ENCODE measurements at places on chromosomes 7 and 10.

DNA sequence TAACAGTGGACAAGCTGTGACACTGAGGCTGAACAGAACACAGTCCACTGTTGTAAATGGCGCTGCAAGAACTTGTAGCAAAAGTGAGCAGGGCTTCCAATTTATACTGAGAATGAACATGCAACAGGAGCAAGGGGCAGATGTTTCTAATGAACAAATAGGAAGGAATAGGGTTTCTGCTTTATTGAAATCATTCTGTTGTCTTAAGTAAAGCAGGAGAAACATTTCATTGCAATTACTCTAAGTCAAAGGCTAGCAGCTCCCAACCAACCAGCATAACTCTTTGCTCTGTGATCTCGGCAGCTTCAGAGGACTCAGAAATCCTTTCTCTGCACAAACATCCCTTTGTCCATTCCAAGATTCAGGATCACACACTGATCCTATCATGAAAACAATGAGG lies 236.2 kb upstream of the PRSS58 start:
- DNase-seq: no peak

DNA sequence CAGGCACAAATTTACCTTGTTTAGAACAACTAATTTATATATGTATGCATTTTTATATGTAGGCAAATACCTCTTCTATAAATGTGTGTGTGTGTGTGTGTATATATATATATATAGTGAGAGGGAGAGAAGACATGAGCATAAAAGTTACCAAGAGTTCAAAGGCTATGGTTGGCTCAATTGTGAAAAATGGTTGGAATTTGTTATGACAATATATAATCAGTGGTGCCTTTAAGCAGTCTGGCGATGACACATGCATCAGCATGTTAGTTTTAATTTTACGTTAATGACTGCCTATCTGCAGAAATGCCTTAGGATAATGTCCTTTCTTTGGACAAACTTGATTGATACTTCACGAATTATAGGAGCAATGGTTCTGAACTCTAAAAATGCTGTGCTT lies 980.8 kb upstream of the LRRTM3 start:
- no peak for DNase-seq

DNA sequence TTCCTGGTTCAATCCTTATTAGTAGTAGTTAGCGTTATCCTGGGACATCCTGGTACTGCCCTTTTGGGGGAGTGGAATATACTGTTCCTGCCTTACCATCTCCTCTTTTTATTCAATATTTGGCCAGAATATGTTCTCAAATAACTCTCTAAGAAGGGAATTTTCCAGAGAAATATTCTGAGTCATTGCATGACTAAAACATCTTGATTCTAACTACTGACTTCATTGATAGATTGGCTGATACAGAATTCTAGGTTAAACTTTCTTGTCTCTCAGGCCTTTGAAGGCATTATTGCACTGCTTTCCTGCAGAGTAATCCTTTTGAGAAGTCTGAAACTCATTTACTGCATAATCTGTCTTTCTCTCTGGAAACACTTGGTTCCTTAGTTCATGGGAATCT lies 275.5 kb upstream of the DGKB start:
- no peak for DNase-seq

- no peak for DNase-seq
Observed at GRCh38 chr7:53518319-53518718, 482.9 kb downstream of the POM121L12 start.

GRCh38 chr10:18719811-18720210 lies 60.6 kb downstream of the ARL5B start:
- no peak for DNase-seq

DNA sequence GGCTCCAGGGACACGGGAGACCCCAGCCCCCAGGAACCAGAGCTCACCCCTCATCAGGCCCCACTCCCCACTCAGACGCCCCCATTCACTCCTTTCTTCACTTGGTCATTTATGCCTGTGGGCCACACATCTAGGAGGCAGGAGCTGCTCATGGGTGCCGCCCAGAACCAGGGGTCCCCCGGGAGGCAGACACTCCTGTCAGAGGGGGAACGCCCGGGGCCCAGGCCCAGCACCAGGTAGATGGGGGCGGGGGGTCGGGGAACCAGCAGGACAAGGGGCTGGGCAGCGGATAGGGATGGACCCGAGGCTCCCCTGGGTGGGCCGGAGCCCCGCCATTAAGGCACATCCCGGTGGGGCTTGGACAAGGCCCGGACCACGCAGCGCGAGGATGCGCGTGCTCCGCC lies 11.8 kb downstream of the CALY start:
- no peak for DNase-seq

Data from effector CD8-positive, alpha-beta T cell (primary cell).